ENCODE measurements at places on chromosomes 1 and 21.

DNA sequence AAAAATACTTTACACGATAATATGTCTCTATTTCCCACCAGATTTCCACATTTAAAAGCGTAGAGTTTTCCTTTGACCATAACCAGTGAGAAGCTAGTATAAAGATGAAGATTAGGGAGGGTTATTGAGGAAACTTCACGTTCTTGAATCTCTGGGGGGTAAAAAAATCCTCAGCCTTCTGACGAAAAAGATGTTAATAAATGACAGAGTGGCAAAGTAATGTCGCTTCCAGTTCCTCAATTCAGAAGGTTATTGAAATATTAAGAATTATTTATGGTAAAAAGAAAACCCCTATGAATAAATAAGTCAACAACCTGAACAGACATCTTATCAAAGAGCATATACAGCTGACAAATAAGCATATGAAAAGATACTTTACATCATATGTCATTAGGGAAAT, 241.0 kb downstream of the GPATCH2 start:
- no peak for DNase-seq

DNA sequence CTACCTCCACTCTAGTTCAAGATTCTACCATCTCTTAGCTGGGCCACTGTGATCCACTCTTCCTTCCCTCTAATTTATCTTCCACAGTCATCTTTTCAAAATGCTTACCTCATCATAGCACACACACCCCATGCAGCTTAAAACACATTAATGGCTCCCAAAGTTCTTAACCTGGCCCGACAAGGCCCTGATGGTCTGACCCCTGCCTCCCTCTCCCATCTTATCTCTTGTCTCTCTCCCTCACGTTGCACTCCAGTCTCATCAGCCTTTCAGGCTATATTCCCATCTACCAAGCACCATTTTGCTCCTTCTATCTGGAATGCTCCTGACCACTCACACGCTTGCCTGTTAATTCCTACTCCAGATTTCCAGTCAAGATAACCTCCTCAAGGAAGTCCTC, 2.5 kb upstream of the ZBTB8A start:
- no peak for DNase-seq

- no peak for DNase-seq
Observed at GRCh38 chr1:67614511-67614934, 70.5 kb upstream of the GADD45A start.

GRCh38 chr1:44874155-44874554, 31.1 kb upstream of the PTCH2 start:
- DNase-seq, result no peak

DNA sequence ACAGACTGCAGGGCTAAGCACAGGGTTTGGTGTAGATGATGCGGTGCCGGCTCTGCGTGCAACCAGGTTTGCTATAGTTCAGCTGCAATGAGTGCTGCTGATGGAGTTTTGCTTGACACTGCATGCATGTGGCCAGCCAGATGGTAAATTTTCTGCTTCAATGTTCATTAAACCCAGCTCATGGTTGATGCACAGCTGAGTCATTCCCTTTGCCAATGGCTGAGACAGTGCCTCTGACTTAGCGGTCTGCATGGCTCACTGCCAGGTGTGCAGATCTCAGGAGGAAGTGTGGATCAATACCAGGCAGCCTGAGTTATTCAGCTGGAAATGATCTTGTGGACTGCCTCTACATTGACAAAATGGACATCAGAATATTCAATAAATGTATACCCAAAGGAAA, 172.7 kb upstream of the ZP4 start:
- no peak for DNase-seq

GRCh38 chr1:198939286-198939685, 300.4 kb downstream of the PTPRC start:
- DNase-seq, result no peak

- no peak for DNase-seq
Observed at GRCh38 chr1:181208083-181208482, 119.6 kb downstream of the IER5 start.

GRCh38 chr1:208069317-208069716, 158.4 kb upstream of the CD34 start:
- DNase-seq, result no peak

GRCh38 chr1:108691128-108691941, 775 bp upstream of the PRPF38B start:
- no peak for DNase-seq

- DNase-seq, result no peak
Observed at GRCh38 chr1:156200044-156200443, 6.1 kb downstream of the SLC25A44 start.

DNA sequence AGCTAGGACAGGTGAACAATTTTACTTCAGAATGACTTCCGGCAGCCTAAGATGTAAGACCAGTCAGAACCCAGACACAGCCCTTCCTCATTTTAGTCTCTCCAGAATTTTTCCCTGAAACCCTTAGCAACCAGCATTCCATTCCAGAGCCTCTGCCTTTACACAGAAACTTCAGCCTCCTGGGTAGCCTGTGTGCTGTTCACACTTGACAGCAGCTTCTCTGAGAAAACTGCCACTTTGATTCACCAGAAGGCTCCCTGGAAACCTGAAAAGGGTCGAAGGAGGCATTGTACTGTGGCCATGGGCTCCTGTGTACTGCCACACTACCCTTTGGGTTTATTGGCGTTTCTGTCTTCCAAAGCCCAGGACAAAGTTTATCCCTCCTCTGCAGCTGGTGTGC, 17.4 kb downstream of the HYI start:
- DNase-seq, result no peak

DNA sequence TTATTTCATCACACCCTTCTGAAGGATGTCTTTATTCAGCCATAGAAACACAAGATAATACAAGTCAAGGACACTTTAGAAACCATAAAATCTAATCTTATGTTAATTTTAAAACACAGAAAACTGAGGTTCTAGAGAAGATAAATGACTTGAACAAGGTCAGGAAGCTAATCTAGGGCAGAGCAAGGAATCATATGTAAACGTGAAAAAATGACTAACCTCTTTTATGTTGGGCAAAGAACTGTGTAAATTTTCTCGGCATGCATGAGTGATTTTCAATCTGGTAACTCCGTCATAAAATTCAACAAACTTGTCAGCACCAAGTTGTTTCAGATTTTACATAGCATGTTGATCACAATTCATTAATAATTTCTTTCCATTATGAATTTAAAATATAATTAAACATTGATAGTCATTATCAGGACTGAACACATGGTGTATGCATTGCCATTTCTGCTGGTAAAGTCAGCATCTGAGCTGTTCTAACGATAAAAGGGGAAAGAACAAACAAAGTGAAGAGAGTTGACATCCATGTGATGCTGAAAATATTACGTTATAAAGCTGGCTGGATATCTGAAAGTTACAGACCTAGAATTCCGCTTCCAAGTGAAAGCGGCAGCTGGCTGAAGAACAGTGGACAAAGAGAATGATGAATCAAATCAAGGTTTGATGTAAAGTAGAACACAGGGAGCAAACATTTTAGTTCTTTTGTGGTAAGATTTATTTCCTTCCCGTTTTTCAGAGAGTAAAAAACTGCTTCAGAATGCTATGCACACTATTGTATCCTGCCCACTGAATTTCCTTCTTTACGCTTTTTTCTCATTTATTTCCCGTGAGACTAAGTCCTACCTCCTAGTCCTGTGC, 1037.4 kb upstream of the TMPRSS15 start:
- DNase-seq, result peak; percentile 46

All from CMK (cell line).